ENCODE measurements at places on chromosomes 13 and 19.

- no peak for DNase-seq
Measured at GRCh38 chr13:37878496-37878895, 8.9 kb upstream of the TRPC4 start.

DNA sequence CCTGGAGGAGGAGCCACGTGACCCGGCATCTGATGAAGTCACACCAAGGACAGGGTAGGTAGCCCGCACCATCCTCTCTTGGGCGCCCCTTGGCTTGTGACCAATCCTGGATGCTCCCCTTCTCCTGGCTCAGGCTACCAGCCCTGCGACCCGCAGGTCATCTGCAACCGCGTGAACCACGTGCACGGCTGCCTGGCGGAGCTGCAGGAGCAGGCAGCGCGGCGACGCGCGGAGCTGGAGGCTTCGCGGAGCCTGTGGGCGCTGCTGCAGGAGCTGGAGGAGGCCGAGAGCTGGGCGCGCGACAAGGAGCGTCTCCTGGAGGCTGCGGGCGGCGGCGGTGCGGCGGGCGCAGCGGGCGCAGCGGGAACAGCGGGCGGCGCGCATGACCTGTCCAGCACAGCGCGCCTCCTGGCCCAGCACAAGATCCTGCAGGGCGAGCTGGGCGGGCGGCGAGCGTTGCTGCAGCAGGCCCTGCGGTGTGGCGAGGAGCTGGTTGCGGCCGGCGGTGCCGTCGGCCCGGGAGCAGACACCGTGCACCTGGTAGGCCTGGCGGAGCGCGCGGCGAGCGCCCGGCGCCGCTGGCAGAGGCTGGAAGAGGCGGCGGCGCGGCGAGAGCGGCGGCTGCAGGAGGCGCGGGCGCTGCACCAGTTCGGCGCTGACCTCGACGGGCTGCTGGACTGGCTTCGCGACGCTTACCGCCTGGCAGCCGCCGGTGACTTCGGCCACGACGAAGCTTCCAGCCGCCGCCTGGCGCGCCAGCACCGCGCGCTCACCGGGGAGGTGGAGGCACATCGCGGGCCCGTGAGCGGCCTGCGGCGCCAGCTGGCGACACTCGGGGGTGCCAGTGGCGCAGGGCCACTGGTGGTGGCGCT is 45.9 kb downstream of the SPTBN4 start:
- no peak for DNase-seq

DNA sequence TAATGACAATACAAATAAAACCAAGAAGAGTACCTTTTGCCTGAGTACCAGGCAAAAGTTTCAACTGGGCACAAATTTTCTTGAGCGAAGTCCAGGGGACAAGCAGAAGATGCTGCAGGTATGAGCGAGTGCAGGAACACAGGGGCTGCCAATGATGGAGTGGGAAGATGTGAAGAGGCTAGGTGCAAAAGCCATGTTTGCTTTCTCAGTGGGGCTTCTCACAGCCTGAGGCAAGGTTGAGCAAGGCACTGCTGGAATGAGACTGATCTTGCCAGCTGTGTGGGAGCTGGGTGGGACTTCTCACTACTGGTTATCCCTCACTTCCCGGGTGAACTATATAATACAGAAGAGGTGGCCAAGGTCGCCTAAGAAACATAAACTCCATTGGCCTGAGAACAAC is 1200.7 kb downstream of the SLITRK1 start:
- DNase-seq, result no peak

GRCh38 chr13:25295701-25296100 is 5.7 kb upstream of the NUP58 start:
- no peak for DNase-seq

- no peak for DNase-seq
Measured at GRCh38 chr13:107961849-107962608, 253.3 kb downstream of the LIG4 start.

DNA sequence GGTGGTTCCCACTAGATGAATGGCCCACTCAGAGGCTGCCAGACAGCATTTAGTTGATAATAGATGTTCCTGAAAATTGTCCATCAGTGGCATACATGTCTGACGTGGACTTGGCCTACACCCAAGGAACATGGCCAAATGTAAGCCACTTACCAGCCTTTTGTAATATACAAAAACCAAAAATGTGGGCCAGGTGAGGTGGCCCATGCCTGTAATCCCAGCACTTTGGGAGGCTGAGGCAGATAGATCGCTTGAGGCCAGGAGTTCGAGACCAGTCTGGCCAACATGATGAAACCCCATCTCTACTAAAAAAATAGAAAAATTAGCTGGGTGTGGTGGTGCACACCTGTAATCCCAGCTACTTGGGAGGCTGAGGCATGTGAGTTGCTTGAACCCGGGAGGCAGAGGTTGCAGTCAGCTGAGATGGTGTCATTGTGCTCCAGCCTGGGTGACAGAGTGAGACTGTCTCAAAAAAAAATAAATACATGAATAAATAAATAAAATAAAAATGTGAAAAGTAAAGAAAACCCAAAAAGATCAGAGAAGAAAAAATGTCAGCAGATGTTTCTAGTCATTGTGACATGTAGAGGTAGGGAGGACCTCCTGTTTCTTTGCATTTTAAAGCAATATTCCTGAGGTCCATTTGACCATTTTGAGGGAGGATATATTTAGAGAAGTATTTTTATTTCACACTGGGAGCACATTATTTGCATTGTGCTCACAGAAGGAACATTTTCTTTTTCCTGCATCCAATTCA is 7.1 kb upstream of the WTIP start:
- no peak for DNase-seq

DNA sequence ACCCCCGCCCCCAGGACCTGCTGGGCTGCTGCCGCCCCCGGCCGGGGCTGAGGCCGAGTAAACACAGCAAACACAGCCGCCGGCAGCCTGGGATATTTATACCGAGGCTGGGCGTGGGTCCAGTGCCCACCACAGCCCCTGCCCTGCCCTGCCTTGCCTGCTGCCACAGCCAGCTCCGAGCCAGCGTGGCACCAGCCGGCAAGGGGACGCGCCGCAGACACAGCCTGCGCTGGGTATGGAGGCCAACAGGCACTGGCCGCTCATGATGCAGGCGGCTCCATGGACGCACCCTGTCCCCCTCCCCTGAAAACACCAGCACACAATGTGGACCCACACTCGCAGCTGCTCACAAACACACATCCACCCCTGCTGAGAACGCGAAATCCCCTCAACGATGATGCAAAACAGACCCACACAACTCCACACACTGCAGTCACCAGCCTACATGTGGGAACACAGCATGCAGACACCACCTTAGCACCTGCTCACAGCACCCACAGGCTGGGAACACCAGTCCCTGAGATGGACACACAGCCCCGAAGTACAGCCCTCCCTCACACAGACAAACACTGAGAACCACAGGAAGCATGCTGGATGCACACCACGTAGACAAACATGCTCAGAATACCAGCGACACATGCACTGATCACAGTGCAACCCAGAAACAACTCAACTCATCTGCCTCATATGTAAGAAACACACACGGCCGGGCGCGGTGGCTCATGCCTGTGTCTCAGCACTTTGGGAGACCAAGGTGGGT is 16.2 kb downstream of the CCDC97 start:
- DNase-seq, result peak; percentile 76

DNA sequence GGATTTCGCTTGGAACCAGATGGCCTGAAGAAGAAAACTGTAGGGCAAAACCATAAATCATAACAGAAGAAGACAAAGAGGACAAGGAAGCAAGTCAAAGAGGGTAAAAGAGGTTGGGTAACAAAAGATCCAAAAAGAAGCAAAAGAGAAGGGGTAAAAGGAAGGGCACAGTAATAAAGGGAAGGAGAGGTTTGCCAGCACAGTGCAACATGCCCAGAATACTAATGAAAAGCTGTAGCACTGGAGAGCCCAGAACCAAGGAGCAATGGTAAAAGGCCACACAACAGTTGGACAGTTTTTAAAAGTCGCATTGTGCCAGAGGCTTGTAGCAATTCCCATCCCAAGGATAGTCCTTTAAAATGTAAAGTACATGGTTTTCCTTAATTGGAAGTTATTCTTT is 506.6 kb downstream of the PCDH9 start:
- no peak for DNase-seq

DNA sequence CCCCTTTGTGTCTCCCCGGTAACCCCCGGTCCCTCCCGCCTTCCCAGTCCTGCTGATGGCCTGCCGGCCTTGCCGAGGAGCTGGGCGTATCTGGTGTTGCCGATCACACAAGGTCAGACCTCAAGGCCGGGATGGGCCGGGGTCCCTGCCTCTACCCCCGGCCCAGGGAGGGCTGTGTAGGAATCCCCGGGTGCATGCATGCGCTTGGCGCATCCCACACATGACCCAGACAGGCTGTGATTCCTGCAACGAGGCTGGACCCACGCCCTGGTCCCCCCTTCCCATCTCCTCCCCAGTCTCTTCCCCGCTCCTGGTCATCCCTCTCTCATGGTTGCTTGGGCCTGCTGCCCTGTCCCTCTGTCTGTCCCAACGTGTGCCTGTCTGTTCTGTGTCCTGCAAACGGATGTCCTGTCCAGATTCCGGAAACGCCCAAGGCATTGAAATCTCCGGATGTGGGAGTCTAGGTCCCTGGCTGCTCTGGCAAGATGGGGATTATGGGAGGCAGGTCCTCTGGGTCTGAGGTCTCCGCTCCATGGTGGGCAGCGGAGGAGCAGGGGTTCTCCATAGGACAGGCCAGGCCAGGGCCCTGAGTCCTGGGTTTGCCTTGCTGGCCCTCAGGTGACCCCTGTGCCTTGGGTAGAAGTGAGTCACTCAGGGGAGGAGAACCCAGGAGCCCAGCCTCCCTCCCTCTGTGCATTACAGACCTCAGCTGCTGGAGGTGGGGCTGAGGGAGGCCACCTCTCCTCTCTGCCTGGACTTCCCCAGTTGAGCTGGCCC is 1.6 kb downstream of the PKN1 start:
- peak; percentile 88 for DNase-seq

Data from cardiac septum (tissue), 1 donor.